ENCODE measurements at places on chromosomes 11 and 22. TPM values are rescaled to one million over a fixed set of nuclear protein-coding genes. Genes with fewer than 3 reads are reported as not detected.

- DNase-seq: no peak
Observed at GRCh38 chr11:109443052-109443451, 21.1 kb downstream of the C11orf87 start.

The CABP7 gene
- not detected for total RNA-seq

- DNase-seq: no peak
Observed at GRCh38 chr11:32402836-32403235, 32.5 kb downstream of the WT1 start.

- no peak for DNase-seq
Observed at GRCh38 chr11:64531906-64532312, 59.1 kb upstream of the SLC22A12 start.

- no peak for DNase-seq
Observed at GRCh38 chr11:1223346-1224110, 662 bp downstream of the MUC5B start.

The OR8G1 gene
- not detected for total RNA-seq

All from activated CD4-positive, alpha-beta T cell treated with anti-CD3 and anti-CD28 coated beads, Interleukin-2, amount 10 ng/mL, durations not matched to agents 7 days and 5 days (primary cell).